Stimulated activated CD4-positive, alpha-beta T cell treated with anti-CD3 and anti-CD28 coated beads, Interleukin-1b, Interleukin-23, amount 100 ng/mL, for 1 hour (primary cell): ENCODE measurements at places on chromosomes 7 and 10.

DNA sequence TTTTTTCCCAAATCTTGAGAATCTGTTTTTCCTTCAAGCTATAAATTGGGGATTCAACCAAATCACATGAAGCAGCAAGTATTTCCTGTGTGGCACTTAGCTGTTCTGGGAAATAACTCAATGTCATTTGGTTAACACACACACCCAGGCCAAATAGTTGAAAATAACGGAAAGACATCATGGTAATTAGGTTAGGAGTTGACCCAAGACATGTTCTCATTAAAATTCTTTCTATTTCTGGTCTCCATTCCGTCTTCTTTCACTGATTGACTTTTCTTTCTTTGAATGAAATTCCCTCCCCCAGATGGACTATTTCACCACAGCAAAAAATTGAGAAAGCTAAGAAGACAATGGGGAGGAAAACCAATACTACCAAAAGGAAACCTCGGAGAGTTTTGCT, 30.5 kb downstream of the NRP1 start:
- no peak for DNase-seq

- no peak for DNase-seq
Observed at GRCh38 chr7:114088470-114088940, 169.7 kb upstream of the PPP1R3A start.

DNA sequence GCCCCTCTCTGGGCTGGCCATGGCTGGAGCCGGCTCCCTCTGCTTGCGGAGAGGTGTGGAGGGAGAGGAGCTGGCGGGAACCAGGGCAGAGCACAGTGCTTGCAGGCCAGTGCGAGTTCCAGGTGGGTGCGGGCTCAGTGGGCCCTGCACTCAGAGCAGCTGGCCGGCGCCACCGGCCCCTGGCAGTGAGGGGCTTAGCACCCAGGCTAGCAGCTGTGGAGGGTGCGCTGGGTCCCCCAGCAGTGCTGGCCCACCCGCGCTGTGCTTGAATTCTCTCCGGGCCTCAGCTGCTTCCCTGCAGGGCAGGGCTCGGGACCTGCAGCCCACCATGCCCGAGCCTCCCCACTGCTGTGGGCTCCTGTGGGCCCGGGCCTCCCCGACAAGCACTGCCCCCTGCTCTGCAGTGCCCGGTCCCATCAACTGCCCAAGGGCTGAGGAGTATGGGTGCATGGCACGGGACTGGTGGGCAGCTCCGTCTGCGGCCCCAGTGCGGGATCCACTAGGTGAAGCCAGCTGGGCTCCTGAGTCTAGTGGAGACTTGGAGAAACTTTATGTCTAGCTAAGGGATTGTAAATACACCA, 61.2 kb upstream of the AGR3 start:
- DNase-seq, result no peak

DNA sequence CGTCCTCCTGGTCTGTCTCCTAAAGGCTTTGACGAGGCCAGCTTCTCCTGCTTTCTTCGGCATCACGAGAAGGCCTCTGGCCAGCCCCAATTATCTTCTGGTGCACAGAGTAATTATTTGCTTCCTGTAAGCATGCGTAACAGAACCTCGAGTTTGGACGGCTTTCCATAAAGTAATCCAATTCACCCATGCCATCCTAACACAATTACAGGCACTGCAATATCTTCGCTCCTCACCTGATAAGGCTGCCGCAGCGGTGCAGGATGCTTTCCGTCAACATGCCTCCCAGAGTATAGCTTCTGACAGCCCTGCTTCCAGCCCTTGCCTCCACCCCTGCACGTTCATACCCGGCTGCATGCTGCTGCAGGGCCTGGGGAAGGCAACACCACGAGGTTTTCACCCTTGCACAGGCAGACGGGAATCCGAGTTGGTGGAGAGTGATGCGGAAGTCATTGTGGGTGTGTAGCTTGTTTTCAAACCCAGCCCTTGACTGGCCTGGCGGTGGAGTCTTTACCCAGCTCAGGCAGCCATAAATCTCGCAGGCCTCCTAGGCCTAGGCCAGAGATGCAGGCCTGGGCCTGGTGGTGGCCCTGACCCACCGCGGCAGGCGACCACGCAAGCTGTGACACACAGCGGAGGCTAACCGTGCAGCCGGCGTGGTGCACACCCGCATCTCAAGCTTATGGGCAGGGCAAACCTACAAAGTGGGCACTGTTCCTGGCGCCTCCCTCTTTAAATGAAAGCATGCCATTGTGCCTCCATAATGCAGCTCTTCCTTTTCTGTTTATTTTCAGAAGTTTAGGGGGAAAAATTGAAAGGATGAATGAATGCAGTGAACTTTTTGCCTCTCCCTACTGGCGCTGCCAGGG, 12.7 kb downstream of the EBF3 start:
- no peak for DNase-seq

DNA sequence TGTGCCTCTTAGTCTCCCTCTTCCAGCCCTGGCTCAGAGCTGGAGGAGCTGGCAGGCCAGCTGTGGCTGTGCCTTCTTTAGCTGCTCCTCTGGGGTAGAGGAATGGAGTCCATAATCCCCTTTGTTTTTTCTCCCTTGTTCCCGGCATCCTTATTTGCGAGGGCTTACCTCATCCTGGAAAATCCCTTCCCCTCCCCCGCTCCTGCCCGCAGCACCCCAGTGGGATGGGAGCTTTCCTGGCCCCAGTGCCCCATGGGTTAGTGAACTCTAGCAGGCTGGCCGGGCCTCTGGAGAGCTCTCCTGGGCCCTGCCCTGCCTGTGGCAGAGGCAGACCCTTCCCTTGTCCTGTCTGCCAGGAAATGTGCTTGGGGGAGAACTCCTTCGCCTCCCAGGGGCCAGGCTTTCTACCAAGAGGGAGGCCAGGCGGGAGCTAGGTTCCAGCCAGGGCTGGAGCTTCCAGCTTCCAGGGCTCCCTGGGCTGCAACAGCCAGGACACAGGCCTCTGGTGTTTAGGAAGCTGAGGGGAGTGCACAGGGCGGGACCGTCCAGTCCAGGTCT, 16.5 kb upstream of the TRIM8 start:
- no peak for DNase-seq

GRCh38 chr7:69208276-69208675, 390.0 kb upstream of the AUTS2 start:
- no peak for DNase-seq

GRCh38 chr7:129667116-129667515, 55.6 kb downstream of the NRF1 start:
- no peak for DNase-seq

GRCh38 chr10:79051766-79052165, 17.0 kb upstream of the ZMIZ1 start:
- no peak for DNase-seq

GRCh38 chr7:128357217-128357613, 4.3 kb downstream of the PRRT4 start:
- DNase-seq, result no peak

- no peak for DNase-seq
Observed at GRCh38 chr10:119316729-119317097, 109.3 kb downstream of the GRK5 start.

DNA sequence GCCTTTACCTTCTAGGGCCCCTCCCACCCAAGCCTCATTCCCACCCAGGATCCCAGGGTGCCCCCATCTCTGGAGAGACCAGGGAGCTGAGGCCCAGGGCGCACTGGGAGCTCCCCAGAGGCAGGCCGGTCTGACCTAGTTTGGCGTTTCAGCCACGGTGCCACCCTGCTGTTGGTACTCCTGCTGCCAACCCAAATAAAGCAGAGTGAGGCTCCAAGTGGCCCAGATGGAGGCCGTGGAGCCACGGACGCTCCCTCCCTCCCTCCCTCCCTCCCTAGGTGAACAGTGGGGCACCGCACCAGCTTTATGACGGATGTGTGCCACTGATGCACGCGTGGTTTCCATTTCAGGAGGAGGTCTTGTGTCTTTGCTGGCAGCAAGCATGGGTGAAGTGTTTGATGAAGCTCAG, 1.8 kb downstream of the INPP5A start:
- DNase-seq, result no peak

DNA sequence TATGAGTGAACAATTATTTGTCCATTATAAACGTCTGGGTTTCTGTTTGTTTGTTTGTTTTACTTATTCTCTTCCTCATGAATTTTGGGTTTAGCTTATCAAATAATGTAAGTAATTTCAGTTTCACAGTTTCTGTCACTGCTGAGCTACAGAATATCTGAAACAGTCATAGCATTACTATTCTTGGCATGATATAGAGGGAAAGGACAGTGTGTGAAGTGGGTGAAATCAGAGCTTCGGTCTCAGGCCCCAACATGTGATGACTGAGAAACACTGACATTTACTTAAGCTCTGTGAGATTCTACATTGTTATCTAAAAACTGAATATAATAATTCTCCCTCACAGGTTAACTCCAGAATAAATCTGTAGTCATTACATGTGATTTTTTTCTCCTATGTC, 8.8 kb upstream of the OR6V1 start:
- DNase-seq, result no peak

DNA sequence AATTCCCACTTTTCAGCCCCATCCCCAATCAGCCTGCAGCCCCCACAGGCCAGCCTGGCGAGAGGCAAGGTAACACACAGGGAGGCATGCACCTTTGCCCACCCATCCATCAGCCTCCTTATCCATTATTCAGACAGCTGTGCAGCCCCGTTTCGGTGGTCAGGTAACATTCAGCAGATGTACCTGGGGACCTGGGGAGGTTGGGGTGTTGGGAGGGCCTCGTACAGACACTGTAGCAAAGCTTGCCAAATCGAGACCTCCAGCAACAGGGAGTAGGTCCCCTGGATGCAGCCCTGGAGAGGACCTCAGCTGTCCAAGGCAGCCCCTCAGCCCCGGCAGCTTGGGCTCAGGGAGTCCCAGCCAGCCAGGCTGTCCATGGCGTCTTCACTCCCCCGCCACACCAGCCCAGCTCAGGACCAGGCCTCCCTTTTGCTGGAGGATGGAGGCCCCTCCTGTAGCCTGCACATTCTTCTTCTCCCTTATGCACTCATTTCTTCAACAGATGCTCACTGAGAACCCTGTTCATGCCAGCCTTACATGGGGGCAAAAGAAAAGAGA, 8.5 kb upstream of the DRGX start:
- DNase-seq, result no peak

DNA sequence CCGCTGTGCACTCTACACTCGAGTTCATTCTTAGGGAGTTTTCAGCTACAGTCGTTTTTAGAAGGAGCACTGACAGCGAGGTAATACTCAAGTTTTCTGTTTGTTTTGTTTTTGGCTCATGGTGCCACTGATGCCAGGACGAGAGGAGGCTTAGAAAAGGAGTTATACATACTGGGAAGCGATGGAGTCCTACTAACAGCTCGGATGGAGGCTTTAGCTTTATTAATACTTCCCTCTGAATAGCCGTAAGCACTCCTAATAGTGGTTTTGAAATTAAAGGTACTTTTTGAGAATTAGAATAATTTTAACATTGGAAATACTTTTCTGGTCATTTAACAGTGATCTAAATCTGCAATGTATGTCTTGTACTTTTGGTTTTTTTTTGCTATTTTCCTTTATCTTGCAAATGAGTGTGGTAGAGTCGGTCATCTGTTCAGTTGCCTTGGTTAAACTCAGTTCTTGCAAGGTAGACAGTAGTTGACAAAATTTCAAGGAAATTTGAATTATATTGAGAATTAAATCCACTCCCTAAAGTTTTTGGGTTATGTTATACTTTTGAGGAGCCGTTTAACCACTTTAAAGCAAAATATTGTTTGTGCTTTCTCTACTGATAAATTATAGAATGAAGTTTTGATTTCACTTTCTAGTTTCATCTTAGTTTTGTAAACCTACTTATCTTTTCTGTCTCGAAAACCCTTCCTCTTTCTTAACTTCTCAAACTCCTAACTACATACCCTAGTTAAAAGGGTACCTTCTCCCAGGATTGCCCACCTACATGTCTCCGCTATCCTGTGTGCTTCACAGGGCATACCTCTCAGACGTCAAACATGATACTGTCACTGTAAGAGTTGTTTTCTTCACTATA, 1.5 kb downstream of the HBP1 start:
- no peak for DNase-seq

GRCh38 chr7:149229526-149229925, 9.9 kb upstream of the ZNF212 start:
- no peak for DNase-seq

DNA sequence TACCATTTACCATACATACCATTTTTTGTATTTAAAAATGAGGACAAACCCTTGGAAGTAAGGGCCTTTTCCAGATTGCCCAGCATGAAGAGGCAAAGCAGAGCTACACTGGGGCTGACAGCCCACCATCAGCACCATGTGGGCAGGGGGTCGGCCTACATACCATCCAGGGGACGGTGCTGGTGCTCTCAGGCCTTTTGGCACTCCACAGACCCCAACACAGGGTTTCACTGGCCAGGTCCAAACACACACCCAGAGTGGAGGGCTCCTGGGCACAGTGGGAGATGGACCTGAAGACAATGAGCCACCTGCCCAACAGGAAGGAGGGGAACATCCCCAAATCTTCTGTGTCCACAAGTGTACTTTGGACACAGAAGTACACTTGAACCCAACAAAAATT, 69.2 kb upstream of the CAMK2B start:
- DNase-seq, result no peak

DNA sequence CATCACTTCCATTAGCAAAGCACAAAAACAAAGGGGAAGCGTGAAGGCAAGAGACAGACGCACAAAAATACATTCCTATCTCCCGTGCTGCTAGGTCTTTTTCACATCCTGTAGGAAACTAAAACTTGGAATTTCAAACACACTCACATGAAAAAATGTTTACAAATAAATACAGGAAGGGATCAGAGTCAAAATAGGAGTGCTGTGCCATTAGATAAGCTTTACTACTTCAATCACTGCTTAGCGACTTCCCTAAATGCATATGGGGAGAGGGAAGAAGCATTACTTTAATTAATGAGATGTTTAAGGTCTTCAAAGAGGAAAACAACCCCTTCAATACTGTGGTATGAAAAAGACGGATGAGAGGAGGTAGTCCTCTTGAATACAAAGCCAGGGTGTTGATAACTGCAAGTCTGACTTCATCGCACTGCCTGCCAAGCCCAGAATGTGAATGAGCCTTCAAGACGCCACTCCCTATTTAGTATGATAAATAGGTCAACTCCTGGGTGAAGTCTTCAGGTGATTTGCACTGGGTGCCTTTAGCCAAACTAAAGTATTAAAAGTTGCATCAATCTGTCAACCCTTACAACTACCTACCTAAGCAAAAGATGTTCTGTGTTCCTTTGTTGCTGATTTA, 13.9 kb downstream of the PARD3 start:
- DNase-seq, result no peak

- DNase-seq, result no peak
Observed at GRCh38 chr7:144671429-144671828, 164.4 kb downstream of the TPK1 start.

DNA sequence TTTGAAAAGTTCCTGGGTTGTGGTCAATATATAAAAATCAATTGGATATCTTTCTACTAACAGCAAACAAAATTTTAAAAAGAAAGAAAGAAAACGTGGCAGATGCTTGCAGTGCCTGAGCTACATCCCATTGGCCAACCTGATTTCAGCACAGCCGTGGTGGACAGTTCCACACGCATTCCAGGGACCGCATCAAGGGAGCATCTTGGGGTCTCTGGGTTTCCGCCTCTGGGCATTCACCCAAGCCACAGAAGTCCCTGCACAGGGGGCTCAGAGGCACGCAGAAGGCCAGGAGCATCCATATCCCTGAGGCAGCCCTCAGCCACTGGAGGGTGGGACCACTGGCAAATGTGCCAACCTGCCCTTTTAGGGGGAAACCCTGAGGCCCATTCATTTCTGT, 254.5 kb upstream of the RNF32 start:
- no peak for DNase-seq
